Smooth muscle cell of the brain vasculature (primary cell): ENCODE measurements at places on chromosomes 5 and 9.

DNA sequence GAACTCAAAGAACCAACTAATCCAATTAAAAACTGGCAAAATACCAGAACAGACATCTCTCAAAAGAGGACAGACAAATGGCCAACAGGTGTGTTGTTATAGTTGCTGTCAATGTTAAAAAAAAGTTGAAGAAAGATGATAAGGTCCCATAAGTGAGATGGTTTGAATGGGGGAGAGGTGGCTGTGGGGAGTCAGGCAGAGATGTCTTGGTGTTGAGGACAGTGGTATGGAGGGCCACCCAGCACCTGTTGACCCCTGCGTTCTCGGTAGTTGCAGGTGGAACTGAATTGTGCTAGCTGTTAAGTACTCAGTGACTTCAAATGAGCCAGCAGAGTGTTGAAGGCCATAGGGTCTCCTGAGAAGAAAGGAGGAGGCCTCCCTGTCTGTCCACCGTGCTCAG, 55.9 kb upstream of the PITX1 start:
- DNase-seq, result no peak

DNA sequence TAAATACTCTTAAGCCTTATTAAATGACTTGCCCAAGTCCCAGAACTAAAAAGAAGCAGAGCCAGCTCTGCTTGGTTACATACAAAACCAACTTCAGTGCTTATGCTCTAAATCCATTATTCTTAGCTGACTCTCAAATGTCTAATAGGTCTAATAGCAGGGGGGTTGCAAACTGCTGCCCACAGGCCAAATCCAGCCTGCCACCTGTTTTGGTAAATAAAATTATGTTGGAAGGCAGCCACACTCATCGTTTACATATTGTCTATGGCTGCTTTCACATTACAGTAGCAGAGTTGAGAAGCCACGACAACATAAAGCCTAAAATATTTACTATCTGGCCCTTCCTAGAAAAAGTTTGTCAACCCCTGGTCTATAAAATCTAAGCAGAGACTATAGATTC, 69.0 kb downstream of the KLHL3 start:
- DNase-seq, result no peak

GRCh38 chr5:66829358-66829674, 233.1 kb downstream of the MAST4 start:
- no peak for DNase-seq

DNA sequence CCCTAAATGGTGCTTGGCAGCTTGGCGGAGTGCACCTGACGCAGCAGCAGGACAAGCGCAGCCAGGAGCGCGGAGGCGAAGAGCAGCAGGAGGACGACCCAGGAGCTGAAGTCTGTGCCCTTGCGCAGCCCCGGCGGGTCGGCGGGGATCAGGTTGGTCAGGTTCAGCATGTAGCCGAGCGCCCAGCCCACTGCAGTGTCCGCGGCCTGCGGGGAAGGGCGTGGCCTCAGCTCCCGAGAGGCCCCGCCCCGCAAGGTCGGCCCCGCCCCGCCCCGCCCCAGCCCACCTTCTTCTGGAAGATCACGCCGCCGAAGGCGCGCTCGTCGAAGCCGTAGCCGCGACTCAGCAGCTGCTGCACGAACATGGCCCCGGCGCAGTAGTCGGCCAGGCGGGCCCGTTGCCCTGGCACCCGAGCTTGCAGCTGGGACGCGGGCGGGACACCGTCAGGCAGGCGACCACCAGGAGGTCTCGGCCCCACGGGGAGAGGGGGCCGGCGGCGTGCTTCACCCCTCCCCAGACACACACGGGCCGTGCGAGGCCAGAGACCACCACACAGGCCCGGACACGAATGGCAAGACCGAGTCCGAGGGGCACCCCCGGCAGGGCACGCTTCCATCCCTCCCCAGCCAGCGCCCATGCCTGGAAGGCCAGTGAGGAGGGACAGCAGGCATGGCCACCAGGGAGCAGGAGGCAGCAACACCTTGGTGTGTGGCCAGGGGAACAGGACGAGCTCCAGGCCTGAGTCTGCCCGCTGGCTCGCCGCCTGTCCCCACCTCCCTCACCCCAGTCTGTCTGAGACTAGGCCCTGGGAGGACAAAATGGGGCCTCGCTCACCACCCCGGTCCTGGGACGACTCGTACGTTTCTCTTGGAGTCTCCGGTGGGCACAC, 2.9 kb upstream of the NPDC1 start:
- no peak for DNase-seq

GRCh38 chr5:176611435-176611834, 1.5 kb upstream of the GPRIN1 start:
- DNase-seq, result peak; percentile 53

DNA sequence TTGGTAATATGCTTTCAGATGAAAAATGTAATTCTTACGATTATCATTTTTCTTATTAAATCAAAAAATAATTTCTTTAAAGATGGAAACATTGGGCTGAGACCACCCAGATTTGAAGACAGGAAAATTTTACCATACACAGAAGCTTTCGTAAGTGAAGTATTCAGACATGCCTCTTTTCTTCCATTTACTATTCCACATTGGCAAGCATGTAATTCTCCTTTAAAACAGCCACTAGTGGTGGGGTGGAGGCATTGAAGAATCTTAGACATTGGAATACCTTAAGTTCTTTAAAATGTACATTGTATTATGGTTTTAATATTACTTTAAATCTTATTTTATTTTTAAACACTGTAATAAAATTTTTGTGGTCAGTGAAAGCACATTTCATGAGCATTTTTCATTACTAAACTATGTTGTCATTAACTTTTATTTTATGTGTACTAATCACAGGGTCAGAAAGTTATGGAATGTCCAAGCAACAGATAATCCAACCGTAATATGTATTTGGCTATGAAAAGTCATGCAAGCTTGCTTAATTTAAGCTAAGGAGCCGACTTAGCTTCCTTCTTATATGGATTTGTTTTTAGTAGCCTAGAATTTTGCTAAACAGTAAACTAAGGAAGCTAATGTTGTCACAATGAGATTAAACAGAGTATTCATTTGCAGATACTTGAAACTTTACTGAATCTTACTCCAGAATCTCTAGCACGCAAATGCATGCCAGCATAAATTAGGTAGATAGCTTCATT, 97.4 kb upstream of the ALDH1A1 start:
- no peak for DNase-seq
